ENCODE measurements at places on chromosomes 1 and 21.

- DNase-seq, result no peak
These were observed 113.0 kb downstream of the PAPPA2 start for GRCh38 chr1:176575991-176576390.

DNA sequence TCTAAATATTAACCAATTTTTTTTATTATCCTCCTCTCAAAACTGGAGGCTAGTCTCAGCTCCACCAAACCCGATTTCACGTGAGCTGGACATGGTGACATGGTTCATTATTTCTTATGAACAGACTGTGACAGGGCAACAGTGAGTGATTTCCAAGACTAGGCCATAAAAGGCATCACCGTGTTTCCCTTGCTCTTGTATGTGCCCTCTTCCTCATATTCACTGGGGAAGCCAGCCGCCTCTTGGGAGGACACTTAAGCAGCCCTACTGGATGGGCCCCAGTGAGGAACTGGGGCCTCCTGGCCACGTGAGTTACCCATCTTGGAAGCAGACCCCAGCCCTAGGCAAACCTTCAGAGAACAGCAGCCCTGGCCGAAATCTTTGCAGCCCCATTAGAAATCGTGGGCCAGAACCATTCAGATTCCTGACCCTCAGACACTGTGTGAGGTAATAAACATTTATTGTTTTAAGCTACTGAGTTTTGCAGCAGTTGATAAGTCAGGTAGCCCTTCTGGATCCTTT is 105.0 kb downstream of the GALNT2 start:
- no peak for DNase-seq

DNA sequence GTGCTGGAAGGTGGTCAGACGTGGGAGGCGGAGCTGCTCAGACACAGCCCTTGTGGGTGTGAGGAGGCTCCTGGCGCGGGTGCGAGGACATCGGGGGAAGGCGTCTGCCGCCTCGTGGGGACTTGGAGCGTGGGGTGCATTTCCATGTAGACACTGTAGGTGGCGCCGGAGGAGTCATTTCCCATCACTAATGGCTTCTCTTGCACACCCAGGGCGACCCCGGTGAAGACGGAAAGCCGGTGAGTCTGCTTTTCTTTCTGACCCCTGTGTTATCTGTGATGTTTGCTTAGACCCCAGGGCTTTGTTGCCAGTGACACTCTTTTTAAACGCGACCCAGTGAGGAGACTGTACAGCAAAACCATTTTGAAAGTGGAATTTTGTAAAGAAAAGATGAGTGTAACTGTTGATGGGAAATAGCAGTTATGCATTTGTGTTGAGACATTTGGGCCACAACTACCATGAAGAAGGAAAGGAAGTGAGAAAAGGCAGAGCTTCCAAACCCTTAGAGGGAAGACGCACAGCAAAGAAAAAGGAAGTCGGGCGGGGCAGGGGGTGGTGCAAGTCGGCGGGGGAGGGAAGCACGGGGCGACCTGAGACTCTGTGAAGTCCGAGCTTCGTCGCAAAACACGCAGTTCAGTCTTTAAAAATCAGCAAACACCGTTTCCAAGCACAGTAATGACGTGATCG is 64.0 kb downstream of the SLC19A1 start:
- peak; percentile 76 for DNase-seq

DNA sequence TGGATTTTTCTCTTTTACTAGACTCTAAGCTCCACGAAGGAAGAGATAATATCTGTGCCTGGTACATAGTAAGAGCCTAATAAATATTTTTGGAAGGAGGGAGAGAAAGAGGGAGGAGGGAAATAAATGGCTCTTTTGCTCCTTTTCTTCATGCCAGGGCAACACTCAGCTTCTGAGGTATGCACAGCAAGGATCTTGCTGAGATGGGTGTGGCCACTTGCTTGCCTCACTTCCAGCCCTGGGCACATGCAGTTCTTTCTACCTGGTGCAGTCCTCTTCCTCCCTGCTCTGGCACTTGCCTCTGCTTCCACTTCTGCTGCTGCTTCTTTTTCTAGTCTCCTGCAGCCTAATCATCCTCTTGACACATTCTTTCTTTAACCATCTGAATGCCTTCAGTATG is 148.1 kb downstream of the FGGY start:
- no peak for DNase-seq

- no peak for DNase-seq
These were observed 11.4 kb downstream of the AGMAT start for GRCh38 chr1:15573477-15573876.

- no peak for DNase-seq
These were observed 111.9 kb upstream of the C21orf91 start for GRCh38 chr21:17931080-17931479.

DNA sequence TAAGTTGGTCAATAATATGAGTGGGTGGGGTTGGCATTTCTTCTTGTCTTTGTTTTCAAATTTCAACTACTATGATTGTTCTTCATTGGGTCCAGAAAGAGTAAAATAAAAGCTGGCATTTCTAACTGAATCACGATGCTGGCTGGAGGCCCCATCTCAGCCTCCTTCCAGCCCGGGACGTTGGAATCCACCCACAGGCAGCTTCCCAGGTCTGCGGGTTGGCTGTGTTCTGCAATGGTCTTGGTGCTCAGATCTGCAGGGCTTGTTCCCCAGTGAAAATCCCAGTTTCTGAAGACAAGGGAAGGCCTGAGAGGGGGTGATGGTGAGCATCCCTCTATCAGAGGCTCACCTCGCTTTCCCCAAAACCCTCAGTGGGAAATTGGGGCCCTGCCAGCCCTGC is 54.7 kb upstream of the ARHGEF16 start:
- DNase-seq, result no peak

DNA sequence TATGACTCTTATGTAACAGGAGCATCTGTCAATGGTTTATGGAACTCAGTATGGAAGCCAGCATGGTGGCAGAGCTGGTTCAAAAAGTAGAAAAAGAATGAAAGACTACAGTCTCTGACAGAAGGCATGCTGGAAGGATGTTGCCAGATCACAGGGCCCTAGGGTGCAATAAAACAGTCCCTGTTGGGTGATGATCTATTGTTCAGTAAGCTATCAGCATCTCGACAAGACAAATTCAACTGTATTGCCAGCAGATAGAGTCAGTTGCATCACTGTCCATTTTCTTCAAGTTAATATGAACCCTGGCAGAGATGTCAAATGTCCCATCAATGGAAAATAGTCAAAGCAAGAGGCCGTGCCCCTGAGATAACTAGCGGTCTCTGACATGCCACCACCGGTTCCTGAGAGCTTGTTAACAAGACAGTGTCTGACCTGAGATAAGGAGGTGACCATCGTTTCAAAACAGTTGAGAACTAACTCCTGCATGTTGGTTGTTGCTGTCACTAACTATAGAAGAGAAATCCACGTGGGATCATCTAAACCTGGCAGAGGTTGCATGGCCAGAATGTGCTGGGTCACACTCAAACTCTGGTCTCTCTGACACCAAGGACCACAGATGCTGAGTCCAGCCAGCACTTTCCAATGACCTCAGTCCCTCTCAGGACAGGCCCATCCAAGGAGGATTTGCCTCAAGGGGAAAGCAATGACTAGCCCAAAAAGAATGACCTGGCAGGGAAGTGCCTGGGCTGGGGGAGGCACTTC is 125.9 kb downstream of the RIPK4 start:
- DNase-seq, result no peak

DNA sequence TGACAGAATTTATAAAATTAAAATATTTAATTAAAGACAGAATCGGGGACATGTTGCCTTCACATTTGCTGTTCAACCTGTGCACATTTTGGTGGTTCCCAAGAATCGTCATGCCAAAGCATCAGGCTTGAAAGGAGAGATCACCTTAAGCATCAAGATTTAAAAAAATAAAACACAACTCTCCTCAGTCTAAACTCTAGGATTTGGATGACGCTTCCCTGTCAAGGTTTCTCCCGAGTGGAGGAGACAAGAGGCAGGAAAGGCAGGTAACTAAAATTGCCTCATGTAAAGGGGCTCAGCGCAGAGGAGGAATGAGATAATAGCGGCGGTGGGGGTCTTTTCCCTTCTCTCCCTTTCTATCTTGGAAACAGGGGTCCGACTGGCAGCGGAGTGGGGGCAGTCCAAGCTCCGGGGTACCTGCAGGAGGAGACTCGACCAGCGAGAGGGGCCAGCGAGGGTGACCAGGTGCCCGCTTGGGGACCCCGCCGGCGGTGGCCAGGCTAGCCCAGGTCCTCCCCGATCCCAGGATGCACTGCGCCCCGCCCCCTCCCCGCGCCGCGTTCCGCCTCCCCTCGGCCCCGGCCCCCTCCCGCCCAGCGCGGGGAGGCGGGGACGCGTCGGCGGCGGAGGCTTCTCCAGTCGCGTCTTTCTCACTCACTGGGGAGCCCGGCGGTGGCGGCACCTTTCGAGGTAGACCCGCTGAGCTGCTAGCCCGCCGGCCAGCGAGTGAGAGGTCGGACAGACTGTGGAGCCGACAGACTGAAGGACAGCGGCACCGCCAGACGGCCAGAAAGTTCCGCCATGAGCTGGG is at the start of gene FNBP1L:
Gene FNBP1L, plus strand, starts transcription at position 638 of the 811 bp plus-strand sequence. Its CDS starts 164 bp downstream, at position 802.
- DNase-seq, result peak; percentile 36

GRCh38 chr1:58861506-58861905 is 77.7 kb upstream of the JUN start:
- no peak for DNase-seq

DNA sequence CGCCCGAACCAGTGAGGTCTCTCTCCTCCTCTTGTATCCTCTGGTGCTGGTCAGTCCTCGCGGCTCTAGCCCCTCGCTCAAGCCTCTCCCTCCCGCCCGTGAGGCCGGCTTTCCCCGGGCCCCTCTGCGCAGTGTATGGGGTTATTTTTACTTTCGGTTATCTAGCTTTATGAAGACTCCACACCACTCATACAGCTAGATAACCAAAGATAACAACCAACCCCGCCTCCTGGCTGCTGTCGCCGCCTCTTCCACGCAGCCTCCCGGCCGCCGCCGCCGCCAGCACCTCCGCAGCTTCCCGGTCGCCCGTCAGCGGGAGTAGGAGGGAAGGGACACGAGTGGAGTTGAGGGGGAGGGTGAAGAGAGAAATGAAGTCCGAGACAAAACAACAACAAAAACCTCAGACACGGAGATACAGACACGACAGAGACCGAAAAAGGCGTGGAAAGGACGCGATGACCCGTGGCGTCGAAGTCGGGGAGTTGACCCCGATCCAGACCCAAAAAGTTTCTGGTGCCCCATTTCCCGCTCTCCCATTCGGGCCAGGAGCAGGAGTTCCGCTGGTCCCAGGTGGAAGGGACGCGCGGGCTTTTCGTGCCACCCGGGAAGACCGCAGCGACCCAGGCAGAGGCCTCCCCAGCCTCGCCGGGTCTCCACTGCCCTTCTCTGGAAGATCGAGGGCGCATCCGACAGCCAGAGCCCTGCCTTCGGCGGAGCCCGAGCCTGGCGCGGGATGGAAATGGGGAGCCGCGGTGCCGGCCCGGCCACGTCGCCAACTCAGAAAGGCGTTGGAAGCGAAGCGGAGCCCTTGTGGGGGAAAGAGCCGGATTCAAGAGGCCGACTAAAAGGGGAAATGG is 51.4 kb downstream of the RHBG start:
- DNase-seq, result peak; percentile 22

DNA sequence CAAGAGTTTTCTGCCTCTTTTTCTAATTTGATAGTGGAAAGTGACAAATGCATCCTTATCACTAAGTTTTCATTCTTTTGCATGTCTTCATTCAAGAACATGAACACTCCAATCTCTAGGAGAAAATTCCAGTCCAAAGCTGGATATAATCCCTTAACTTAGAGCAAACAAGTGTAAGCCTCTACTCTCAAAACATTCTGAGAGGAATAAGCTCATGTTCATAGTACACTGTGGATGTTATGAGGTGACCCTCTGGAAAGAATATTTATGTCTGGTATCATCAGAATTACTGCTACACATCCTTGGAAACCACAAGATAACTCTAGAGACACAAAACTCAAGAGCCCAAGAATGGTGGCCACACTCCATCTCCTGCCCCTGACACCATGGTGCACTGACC is 15.1 kb downstream of the SIPA1L2 start:
- no peak for DNase-seq
